Fibroblast of mammary gland (primary cell): ENCODE measurements at places on chromosomes 5 and 9.

- peak; percentile 98 for DNase-seq
Measured at GRCh38 chr5:157511651-157512644, 51.9 kb downstream of the NIPAL4 start.

GRCh38 chr5:137619191-137619870 is 116.6 kb downstream of the KLHL3 start:
- DNase-seq: peak; percentile 89

- DNase-seq: peak; percentile 78
Measured at GRCh38 chr9:89604729-89605464, at the start of gene GADD45G. Gene GADD45G, plus strand, starts transcription at chr9:89605012. Its CDS starts 110 bp downstream, at chr9:89605122.

- no peak for DNase-seq
Measured at GRCh38 chr9:88923653-88924288, 67.5 kb upstream of the S1PR3 start.

DNA sequence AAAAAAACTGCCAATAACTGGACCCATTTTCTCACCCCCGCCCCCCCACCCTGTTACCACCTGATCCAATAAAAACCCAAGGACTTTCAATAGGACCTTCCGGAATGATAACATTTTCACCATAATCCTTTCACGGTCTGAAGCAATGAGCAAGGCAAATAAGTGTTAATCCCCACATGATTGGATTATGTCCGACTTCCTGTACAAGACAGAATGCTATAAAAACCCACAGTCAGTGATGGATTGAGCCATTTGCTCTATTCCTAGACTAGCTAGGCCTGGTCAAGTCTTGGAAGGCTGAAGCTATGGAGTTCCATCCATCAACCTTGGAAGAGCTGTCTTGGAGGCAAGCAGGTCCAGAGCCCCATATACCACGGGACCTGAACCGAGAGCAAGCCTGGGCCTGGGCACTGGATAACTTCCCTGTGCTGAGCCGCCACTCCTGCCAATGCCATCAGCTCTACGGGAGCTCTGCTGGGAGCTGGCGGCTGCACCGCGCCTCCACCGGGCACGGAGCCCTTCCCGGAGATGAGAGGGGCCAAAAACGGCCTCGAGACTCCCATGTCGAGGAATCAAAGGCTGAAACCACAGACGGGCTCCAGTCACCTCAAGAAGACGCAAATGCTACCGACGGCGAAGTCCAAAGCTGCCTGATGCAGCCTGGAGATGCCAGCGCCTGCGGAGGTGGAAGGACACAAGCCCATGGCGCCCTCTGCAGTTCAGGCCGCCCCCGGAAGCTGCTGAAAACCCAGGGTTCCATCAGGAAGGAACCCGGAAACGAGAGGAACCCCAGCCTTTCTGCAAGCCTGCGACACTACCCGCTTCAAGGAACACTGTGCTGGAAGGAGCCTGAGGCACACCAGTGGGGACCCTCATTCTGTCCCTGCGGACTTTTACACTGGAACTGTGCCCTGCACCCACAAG is 69.2 kb downstream of the ANXA2R start:
- no peak for DNase-seq

DNA sequence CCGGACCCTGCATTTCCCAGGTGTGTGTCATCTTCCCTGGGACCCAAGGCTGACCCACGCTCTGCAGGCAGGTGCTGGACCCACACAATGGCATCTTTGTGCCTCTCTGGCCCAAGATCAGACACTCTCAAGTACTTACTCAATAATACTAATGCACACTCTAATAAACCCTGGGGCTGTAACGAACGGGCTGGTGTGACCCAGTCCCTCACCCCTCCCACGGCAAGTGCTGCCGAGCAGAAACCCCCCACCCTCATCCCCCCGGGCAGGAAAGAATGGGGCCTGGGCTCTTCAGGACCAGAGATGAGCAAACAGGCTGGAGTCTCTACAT is 1.1 kb upstream of the OBP2B start:
- DNase-seq: no peak

DNA sequence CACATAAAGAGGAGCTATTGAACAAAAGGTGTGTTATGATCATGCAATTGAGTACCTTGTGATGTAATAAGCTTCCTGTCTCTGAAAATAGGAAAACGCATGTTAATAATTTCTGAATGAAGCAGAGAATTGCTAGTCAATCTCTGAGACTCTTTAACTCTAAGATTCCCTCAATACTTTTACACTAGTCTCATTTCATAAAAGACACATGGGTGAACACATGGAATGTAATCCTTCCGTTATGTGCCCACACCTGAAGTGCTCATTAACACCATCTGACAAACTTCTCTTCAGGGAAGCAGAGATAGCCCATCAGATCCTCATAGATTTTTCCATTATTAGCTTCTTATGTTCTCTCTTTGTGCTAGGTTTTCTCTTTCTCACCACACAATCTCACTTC is 182.4 kb downstream of the TLR4 start:
- no peak for DNase-seq

GRCh38 chr9:3908731-3909130 is 382.9 kb upstream of the RFX3 start:
- DNase-seq: no peak

DNA sequence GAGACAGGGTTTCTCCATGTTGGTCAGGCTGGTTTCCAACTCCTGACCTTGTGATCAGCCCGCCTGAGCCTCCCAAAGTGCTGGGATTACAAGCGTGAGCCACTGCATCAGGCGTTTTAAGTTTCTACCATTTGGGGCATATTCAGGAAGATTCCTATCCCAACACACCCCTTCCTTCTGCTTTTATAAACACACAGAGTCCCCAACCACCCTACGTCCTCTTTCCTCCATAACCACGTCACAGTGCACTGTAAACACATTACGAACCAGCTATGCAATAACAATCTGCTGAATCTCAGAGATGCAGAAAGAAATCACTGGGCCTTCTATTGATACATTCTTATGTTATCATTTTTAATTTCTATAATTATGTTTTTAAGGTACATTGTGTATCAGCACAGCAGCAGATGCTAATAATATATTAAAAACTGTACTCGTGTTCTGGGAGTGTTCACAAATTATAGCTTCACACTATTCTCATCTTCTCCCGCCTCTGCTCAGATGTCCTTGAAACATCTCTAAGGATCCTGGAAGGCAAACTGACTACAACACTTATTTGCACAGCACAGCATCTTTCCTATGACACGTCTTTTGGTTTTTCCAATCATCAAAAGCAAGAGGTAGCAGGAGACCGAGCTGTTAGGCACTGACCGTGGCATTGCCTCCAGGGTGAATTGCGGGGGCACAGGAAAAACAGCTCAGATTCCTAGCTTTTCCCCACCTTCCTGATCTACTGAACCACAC is 60.2 kb downstream of the KCNIP1 start:
- no peak for DNase-seq

DNA sequence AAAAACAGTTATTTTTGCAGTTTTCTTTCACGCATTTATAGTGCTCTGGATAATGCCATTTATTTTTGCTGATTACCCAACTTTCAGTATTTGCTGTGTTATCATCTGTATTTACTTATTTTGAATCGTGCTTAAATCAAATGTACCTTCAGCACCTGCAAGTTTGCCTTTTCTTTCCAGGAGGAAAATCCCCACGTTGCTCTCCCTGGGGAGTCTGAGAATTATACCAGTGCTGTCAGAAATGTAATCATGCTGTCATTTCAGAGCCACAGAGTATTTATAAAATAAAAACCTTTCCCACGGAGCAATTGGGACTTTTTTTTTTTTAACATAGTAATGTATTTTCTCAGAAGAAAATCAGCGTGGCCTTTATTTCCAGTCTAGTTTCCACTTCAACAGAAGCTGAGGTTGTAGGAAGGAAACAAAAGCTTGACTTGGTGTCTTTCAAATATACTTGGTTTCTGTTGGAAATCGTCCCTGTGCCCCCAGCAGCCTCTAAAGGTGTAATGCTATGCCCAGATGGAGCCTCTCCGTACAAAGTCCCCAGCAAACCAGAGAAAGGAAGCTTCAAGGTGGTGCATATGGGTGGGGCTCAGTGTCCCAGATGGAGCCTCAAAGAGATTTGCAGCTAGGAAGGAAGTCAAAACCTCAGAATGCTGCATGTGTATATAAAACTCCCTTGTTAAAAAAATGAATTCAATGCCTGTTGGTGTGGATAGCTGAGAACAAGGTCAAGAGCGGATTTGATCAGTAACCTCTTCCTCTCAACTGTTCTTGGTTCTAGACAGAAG is 2.1 kb downstream of the GPR150 start:
- DNase-seq: no peak

DNA sequence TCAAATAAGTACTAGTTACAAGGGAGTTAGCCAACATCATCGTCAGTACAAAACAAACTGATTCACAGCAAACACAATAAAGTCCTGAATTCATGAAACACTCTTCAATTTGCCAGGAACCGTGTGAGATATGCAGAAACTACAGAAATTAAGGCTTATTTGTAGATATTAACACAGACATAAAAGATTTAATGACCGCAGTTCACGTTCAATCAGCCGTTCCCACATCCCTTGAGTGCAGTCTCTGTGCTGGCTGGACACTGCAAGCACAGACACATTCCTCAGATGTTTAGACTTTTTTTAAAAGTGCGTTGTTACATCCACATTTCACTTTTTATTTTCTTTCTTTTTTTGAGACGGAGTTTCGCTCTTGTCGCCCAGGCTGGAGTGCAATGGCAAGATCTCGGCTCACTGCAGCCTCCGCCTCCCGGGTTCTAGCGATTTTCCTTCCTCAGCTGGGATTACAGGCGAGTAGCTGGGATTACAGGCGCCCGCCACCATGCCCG is 566 bp upstream of the CEP78 start:
- DNase-seq: peak; percentile 16

GRCh38 chr9:105141146-105141975 is 103.1 kb upstream of the SLC44A1 start:
- DNase-seq: no peak

DNA sequence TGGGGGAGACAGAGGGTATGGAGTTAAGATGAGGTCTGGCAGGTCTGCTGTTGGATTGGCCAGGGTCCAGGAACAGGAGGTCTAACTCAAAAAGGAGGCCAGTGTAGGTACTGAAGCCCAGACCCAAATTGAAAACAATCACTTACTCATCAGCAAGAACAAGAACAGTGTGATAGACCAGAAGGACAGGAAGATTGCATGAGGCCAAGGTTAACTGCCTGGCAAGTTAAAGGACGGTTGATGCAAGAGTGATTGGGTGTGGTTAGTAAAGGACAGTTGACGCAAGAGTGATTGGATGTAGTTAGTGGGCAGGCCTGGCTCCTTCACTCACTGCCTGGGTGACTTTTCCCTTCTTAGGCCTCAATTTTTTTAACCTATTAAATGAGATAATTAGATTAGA is 132.6 kb downstream of the PDZD2 start:
- no peak for DNase-seq

GRCh38 chr5:74394528-74394915 is 246.0 kb downstream of the ENC1 start:
- no peak for DNase-seq

GRCh38 chr9:93048566-93049448 is 9.7 kb upstream of the SUSD3 start:
- DNase-seq: no peak

GRCh38 chr5:146213210-146213826 is 9.9 kb downstream of the RBM27 start:
- DNase-seq: peak; percentile 41

DNA sequence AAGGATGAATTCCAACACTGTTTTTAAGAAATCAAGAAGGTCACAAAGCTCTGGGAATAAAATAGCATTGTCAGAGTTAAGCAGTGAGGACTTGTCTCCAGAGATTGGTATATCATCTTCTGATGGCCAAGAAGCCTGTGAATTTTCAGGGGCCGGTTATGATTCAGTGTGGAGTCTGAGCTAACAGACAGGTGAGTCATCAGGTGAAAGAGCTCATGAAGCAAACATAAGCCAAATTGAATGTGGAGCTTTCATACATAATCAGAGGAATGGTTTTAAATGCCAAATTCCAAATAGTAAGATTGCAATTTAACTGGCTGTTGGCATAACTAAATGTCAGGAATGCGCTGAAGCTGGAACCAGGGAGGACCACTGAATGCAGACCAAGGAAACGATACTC is 494.2 kb downstream of the MTRR start:
- peak; percentile 11 for DNase-seq

DNA sequence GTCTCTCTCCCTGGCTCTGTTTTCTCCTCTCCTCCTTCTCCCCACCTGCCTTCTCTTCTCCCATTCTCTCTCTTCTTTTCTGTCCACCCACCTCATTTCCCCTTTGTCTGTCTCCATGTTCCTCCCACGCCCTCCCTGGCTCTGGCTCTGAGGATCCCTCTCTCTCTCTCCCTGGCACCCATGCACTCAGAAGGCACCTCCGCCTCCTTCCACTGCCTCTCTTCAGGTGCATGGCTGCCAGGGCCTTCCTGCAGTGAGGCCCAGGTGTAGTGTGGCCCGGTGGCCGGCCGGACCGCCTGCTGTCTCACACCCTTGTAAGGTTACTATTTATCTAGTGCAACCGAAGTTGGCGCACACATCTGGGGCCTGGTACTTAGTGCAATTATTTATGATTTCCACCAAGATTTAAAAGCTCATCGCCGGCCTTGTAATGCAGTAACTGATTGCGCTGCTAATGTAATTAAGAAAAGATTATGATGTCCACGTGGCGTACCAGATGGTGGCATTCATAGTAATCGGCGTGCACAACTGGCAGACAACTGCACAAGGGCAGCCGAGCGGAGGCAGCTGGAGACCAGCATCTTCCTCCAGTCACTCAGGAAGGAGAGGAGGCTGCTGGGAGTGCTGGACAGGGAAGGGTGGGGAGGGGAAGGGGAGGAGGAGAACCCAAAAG is 50.4 kb upstream of the MVB12B start:
- no peak for DNase-seq

DNA sequence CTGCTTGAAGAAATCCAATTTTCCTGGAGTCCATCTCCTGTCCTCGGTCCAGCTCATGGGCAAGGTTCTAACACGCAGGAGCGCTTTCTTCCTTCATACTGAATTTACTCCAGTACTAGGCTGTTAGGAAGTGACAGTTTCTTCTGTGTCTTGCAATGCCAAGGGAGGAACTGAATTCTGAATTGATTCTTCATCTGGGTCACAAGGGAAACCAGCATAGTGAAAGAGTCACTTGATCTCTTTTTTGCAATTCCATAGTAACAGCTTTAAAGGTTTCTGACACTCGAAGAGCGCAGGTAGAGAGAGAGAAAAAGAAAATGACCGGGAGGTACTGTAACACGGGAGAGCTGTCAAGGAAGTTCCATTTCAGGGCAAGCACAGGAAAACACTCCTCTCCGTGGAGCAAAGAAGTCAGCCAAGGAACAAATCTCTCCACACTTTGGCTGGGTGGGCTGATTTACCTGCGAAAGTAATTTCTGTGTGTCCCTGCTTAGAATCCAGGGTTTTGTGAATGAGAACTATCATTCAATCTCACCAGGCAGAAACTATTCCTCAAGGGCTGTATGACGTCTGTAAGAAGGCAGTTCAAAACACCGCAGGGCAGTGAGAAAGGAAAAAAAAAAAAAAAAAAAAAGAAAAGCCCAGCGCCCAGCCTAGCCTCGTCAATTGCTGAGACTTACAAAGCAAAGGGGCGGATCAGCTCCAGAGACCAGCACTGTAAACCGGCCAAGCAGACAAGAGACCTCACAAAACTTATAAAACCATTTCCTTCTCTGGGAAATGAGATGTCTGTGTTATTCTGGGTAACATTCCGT is 617.8 kb downstream of the PDE4D start:
- DNase-seq: peak; percentile 45

- no peak for DNase-seq
Measured at GRCh38 chr5:116778032-116778431, 203.4 kb upstream of the SEMA6A start.
